Thoracic aorta (tissue), 2 donors: ENCODE measurements at places on chromosomes 13 and 19. TPM values are rescaled to one million over a fixed set of nuclear protein-coding genes. Genes with fewer than 3 reads are reported as not detected.
A peak's percentile ranks its signal among the peaks of the same experiment; 100 is the strongest.

GRCh38 chr19:57477191-57478008 is at the start of gene ZNF772:
TSS of gene ZNF772 (minus strand) at chr19:57477566. CDS start at chr19:57477309, 257 bp downstream.
- no peaks in the 10 kb centered on the region for H3K4me1 ChIP-seq
- H3K27ac ChIP-seq = peak within 1 kb of the TSS; percentile 20
- DNase-seq = peak; percentile 59
- peak within 1 kb of the TSS; percentile 73 for H3K4me3 ChIP-seq
- no peaks in the 10 kb centered on the region for H3K27me3 ChIP-seq

GRCh38 chr19:18788529-18789421 is 2.3 kb downstream of the COMP start:
- H3K4me1 ChIP-seq = peaks cover 18% of the 10 kb centered on the region
- peaks cover 26% of the 10 kb centered on the region for H3K27me3 ChIP-seq
- no peaks in the 10 kb centered on the region for H3K36me3 ChIP-seq
- H3K27ac ChIP-seq = peak overlapping the region; percentile 41

DNA sequence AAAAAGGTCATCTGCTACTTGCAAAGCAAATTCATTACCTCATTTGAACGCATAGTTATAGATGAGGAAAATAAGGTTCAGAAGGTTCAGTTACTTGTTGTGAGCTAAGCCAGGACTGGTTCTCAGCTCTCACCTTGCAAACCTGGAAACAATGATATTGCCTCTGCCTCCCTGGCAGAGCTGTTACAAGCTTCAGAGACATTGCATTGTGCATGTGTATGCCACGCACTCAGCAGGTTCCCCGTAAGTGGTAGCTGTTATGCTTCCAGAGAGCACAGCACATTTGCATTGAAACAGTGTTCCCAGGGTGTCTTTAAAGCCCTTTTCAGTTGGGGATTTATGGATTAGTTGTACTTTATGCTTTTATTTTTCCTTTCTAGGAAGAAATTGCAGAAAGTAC is 80.6 kb downstream of the DGKH start:
- H3K27me3 ChIP-seq = no peaks in the 10 kb centered on the region
- no peak for DNase-seq
- H3K36me3 ChIP-seq = no peaks in the 10 kb centered on the region
- peaks cover 6% of the 10 kb centered on the region for H3K4me1 ChIP-seq
- H3K27ac ChIP-seq = no peak overlapping the region

GRCh38 chr13:25948910-25949309 is 102.9 kb downstream of the SHISA2 start:
- H3K4me1 ChIP-seq = no peaks in the 10 kb centered on the region
- no peaks in the 10 kb centered on the region for H3K36me3 ChIP-seq
- no peak overlapping the region for H3K27ac ChIP-seq
- H3K27me3 ChIP-seq = no peaks in the 10 kb centered on the region
- DNase-seq = no peak
- H3K4me3 ChIP-seq = no peak overlapping the region

DNA sequence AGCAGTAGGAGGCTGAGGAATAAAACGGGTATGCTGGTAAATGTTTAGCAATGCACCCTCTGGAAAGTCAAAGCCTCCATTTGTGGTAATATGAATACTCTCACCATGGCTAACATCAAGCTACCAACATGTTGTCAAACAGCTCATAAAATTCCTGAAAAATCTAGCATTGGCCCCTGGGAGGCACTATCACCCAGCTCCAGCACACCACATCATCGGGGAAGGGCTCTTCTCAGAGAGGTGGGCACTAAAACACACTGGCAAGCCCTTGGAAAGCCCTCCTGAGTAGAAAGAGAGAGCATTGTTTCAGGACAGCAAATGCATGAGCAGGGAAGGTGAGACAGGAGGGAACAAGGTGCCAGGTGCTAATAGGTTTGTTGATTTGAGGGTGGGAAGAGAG is 53.9 kb upstream of the FLT1 start:
- no peak overlapping the region for H3K27ac ChIP-seq
- H3K4me3 ChIP-seq = no peak overlapping the region
- no peaks in the 10 kb centered on the region for H3K27me3 ChIP-seq
- H3K4me1 ChIP-seq = no peaks in the 10 kb centered on the region
- H3K36me3 ChIP-seq = no peaks in the 10 kb centered on the region

- no peaks in the 10 kb centered on the region for H3K4me1 ChIP-seq
- H3K4me3 ChIP-seq = no peak overlapping the region
- H3K36me3 ChIP-seq = no peaks in the 10 kb centered on the region
- H3K27ac ChIP-seq = no peak overlapping the region
- H3K27me3 ChIP-seq = no peaks in the 10 kb centered on the region
These were observed 112.9 kb upstream of the PEG3 start for GRCh38 chr19:56953470-56953869.

DNA sequence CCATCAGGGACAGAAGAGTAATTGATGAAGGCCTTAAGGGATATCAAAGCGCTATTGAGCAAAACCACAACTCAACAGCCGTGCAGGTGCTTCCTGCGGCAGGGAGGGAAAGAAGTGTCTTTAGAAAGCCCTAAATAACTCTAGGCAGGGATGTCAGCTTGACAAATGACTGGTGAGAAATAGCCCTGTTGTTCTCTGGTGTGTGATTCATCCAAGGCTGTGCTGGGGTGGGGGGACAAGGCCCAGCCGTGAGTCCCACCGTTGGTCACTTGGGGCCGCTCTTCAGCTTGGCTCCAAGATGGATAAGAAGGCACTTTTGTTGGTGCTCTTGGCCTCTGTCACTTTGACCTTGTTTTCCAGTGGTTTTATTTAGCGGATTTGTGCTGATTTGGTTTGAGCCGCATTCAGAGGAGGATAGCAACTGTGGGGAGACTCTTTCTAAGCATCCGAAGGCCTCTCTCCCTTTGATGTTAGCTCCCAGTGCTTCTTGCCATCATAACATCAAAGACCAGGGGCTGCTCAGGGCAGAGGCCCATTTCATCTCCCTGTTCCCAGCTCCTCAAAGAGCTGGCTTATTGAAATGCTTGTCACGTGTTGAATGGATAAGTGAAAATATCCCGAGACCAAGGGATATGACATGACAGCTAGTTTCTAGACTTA is 130.3 kb upstream of the SERP2 start:
- no peak for DNase-seq
- no peak overlapping the region for H3K4me3 ChIP-seq
- H3K36me3 ChIP-seq = no peaks in the 10 kb centered on the region
- H3K27me3 ChIP-seq = no peaks in the 10 kb centered on the region
- H3K27ac ChIP-seq = no peak overlapping the region

- H3K27ac ChIP-seq = no peak overlapping the region
- no peaks in the 10 kb centered on the region for H3K4me1 ChIP-seq
- no peaks in the 10 kb centered on the region for H3K27me3 ChIP-seq
These were observed 25.1 kb downstream of the VSTM2B start for GRCh38 chr19:29550896-29551295.

DNA sequence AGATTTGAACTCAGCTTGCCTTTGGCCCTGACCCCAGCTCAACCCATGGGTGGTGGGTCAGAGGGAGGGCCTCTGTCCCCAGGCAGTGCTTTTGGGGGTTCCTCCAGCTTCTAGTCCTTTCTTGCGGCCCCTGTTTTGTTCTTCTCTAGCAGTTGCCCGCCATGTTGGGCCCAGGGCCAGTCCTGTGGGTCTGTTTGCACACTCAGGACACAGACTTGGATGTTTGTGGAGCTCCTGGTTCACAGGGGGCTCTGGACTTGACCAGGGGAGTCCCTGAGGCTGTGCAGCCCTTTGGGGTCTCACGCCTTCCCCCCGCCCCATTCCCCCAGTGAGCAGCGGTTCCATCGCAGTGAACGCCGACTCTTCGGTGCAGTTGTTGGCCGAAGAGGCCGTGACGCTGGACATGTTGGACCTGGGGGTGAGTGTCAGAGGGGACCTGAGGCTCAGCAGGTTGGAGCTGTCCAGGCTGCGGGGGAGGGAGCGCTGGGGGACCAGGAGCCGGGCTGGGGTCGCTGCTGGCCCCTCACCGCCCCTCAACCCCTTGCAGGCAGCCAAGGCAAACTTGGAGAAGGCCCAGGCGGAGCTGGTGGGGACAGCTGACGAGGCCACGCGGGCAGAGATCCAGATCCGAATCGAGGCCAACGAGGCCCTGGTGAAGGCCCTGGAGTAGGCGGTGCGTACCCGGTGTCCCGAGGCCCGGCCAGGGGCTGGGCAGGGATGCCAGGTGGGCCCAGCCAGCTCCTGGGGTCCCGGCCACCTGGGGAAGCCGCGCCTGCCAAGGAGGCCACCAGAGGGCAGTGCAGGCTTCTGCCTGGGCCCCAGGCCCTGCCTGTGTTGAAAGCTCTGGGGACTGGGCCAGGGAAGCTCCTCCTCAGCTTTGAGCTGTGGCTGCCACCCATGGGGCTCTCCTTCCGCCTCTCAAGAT is 2.5 kb downstream of the ATP5F1D start:
- peak overlapping the region; percentile 100 for H3K27ac ChIP-seq
- DNase-seq = no peak
- peak overlapping the region; percentile 60 for H3K4me3 ChIP-seq
- peaks cover 75% of the 10 kb centered on the region for H3K4me1 ChIP-seq
- no peaks in the 10 kb centered on the region for H3K36me3 ChIP-seq

DNA sequence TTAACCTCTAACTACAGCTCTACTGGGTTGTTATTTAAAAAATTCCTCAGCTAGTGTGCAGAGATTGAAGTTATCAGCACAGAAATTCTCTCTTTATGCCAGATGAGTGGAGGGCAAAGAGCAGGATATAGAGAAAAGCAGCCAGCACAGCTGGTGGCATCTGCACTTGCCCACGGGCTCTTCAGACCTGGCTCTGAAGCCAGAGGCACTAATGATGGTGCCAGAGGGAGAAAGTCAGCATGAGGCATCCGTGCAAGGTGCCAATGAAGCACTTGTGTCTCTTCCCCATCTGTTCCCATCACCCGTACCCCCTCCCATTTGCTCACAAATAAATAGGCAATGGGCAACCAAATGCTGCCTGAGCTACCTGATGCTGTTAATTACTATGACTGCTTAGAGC is 138.9 kb downstream of the OLFM4 start:
- no peak for DNase-seq
- H3K4me1 ChIP-seq = no peaks in the 10 kb centered on the region
- H3K36me3 ChIP-seq = no peaks in the 10 kb centered on the region
- H3K27ac ChIP-seq = no peak overlapping the region
- H3K27me3 ChIP-seq = no peaks in the 10 kb centered on the region

DNA sequence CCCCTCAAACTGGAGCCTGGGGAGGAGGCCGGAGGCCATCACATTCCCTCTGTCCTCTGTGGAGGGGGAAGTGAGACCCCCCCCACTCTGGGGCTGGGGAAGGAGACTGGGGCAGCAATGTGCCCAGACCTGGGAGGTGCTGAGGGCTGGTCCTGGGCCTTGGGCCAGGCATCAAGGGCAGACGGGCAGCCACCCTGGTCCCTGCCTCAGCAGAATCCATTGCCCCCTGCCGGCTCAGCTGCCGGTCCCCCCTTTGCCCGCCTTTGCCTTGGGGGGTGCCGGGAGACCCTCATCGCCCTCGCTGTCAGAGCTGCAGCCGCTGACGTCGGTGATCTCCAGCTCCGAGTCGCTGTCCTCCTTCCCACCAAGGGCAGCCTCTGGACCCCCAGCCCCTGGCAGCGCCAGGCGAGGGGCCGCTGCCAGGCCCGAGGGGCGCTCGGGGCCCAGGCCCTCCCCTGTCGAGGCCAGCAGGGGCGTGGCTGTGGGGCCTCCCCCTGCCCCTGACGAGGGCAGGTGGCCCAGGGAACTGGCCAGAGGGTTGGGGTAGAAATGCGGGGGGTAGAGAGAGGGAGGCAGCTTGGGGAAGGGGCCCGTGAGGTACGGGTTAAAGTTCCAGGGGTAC is 20.1 kb downstream of the ERFL start:
- DNase-seq = no peak
- peaks cover 25% of the 10 kb centered on the region for H3K36me3 ChIP-seq
- H3K27me3 ChIP-seq = peaks cover 3% of the 10 kb centered on the region

DNA sequence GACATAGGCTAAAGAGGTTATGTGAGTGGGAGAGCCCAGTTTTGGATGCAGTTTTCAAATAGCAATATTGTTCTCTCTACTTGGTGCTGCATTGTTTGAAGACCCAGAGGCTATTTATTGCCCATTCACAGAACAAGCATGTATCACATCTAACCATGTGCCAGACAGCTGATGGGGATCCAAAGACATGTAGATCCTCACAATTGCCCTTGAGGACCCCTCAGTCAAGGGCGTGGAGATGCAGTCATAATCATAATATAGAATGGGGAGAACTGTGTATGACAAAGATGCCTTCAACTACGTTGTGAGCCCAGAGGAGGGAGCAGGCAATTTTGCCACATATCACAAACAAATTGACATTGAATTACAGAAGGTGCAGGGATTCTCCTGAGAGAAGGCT is 70.5 kb downstream of the NHLRC3 start:
- H3K4me1 ChIP-seq = no peaks in the 10 kb centered on the region
- no peak overlapping the region for H3K4me3 ChIP-seq
- no peak overlapping the region for H3K27ac ChIP-seq
- DNase-seq = no peak

- no peaks in the 10 kb centered on the region for H3K27me3 ChIP-seq
- DNase-seq = no peak
- no peak overlapping the region for H3K27ac ChIP-seq
- H3K4me3 ChIP-seq = peak overlapping the region; percentile 91
These were observed 889 bp downstream of the GTF2F2 start for GRCh38 chr13:45120967-45121831.

DNA sequence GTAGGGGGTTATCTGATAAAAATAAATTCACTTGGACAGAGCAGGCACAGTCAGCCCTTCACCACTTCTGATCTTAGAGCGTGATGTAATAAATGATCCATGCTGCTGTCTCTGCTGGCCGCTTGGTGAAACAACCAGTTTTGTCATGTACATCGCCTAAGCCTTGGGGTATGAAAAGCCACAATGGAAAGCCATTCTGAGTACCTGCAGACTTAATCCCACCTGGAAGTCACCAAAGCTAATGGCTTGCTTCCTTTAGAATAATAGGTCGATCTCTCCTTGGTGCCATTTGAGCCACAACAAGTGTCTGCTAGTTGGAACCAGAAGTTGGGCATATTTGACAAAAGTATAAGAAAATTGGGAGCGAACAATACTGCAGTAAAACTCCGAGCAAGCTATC is 1649.7 kb upstream of the SPRY2 start:
- no peak overlapping the region for H3K4me3 ChIP-seq
- DNase-seq = no peak
- H3K27ac ChIP-seq = no peak overlapping the region
- H3K36me3 ChIP-seq = no peaks in the 10 kb centered on the region
- H3K4me1 ChIP-seq = no peaks in the 10 kb centered on the region
- H3K27me3 ChIP-seq = no peaks in the 10 kb centered on the region

- peaks cover 6% of the 10 kb centered on the region for H3K27me3 ChIP-seq
- H3K4me3 ChIP-seq = peak overlapping the region; percentile 64
- no peaks in the 10 kb centered on the region for H3K4me1 ChIP-seq
- no peaks in the 10 kb centered on the region for H3K36me3 ChIP-seq
- DNase-seq = no peak
These were observed 1.1 kb upstream of the SHC2 start for GRCh38 chr19:461721-462551.

GRCh38 chr19:750640-751423 is at the start of gene MISP:
TSS of gene MISP (plus strand) at chr19:751112. CDS start at chr19:756947, 5,835 bp downstream.
- H3K27ac ChIP-seq = no peak within 1 kb of the TSS
- H3K4me3 ChIP-seq = no peak within 1 kb of the TSS
- H3K27me3 ChIP-seq = no peaks in the 10 kb centered on the region
- no peaks in the 10 kb centered on the region for H3K4me1 ChIP-seq
- no peaks in the 10 kb centered on the region for H3K36me3 ChIP-seq

Gene LGALS14
- total RNA-seq = not detected

Gene CYP2A7
- not detected for total RNA-seq

Gene PEX11G
- 0.63 TPM for total RNA-seq

Gene ZNF844
- 4.7 TPM for total RNA-seq

Gene AMH
- total RNA-seq = 0.92 TPM

Gene PCDH17
- 4.1 TPM for total RNA-seq

Gene P2RY11
- total RNA-seq = 4.5 TPM

Gene DNAAF3
- not detected for total RNA-seq

Gene ZNF324
- 19.8 TPM for total RNA-seq

Gene TPTE2
- not detected for total RNA-seq

Gene ACER1
- not detected for total RNA-seq

Gene IGFL2
- total RNA-seq = 0.85 TPM

Gene HIPK4
- not detected for total RNA-seq

Gene C19orf33
- total RNA-seq = not detected
